Placental pericyte (primary cell): ENCODE measurements at places on chromosomes 2 and 18. TPM values are rescaled to one million over a fixed set of nuclear protein-coding genes. Genes with fewer than 3 reads are reported as not detected.

PSMA8 gene
- total RNA-seq: not detected in 2 replicates

CMPK2 gene
- 0.22 and 5.0 TPM in 2 replicates for total RNA-seq

CFAP65 gene
- not detected in 2 replicates for total RNA-seq

PRKAG3 gene
- total RNA-seq: not detected in 2 replicates

TUBB8B gene
- total RNA-seq: not detected in 2 replicates

ZNF892 gene
- total RNA-seq: 2.4 and 3.6 TPM in 2 replicates
